Stimulated activated CD8-positive, alpha-beta memory T cell treated with anti-CD3 and anti-CD28 coated beads, Interleukin-7, amount 100 ng/mL, for 1 hour (primary cell): ENCODE measurements at places on chromosomes 1 and 21.

- DNase-seq = no peak
Observed at GRCh38 chr1:931380-932172, 7.9 kb downstream of the SAMD11 start.

DNA sequence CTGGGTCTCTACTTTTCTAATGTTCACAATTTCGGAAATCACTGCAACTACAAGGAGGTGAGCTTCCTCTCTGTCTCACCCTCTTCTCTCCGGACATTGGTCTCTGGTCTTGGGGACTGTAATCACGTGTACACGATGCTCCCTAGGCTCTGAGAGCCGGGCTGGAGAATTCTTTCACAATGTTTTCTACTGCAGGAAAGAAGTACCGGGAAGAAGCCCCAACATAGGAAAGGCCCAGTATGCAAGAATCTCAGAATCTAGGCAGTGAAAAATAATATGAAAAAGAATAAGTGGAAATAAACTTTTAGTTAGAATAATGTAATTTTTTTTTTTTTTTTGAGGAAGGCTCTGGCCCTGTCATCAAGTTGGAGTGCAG is 13.5 kb upstream of the HJV start:
- DNase-seq = no peak

DNA sequence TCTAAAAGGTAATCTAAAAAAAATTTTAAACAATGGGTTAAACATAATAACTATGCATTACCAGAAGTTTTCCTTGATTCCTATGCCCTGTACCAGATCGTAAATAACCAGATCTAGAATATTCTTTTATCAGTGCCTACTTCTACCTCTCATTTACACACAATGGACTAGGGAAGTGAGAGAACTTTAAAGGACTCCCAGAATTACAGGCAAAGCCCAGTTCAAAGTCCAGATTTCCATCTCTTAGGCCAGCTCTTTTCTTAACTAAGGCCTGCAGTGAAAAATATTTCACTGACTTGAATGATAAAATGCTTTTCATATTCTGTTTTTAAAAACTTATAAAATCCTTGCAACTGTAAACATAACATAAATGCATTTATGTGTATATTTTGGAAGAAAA is 32.6 kb downstream of the ESRRG start:
- no peak for DNase-seq

DNA sequence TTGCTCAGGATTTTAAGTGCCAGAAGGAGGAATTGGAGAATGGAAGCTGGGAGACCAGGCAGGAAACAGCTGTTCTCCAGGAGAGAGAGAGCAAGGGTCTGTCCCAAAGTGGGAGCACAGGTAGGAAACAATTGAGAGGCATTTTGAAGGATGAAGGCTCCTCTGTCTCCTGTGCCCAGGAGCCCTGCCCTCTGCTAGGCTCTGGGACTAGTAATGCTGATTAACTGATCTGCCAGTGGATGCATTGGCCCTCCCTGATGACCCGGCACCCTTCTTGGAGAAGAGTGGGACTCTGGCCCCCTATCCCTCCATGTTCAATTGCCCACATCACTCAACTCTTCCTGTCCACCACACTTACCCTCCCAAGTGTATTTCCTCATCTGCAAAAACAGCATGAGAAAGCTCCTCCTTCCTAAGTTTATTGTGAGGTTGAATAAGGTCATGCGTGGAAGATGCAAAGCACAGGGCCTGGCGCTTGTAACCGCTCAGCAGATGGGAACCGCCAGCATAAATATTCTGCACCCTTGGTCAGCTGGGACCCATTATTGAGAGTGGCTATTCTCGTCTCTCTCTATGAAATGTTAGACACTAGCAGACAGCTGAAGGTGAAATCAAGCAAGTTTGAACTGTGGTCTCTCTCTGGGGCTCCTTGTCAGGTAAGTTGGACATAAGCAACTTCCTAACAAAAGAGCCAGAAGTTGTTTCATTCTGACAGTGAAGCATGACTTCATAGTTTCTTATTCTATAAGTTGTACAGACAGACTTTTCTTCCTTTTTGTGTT is 63.0 kb upstream of the ANGPTL1 start:
- DNase-seq = no peak

DNA sequence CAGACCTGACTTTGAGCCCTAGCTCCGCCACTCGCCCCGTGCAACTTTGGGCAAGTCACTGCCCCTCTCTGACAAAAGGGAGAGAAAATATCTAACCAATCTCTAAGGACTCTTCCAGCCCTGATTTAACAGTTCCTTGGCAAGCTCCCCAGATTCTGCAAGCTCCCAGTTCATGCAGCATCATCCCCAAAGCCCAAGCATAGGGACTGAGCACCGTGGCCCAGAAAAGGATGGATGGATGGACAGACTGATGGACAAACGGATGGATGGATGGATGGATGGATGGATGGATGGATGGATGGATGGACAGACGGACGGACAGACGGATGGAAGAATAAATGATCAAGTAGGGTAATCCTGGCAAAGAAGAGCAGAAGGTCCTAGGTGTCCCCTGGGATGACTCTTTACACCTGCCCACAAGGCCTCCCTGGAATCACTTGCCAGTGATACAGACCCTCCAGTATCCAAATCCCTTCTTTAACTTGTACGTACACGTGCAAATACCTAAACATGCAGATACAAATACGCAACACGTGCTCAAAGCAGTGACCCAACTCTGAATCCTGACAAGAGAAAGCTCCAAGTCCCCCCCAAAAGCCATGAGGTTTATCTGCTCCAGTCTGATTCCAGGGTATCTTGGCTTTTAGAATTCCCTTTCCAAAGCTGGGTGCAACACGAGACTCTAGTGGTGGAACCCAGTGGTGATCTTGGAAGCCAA is 16.0 kb downstream of the IFFO2 start:
- DNase-seq = no peak

DNA sequence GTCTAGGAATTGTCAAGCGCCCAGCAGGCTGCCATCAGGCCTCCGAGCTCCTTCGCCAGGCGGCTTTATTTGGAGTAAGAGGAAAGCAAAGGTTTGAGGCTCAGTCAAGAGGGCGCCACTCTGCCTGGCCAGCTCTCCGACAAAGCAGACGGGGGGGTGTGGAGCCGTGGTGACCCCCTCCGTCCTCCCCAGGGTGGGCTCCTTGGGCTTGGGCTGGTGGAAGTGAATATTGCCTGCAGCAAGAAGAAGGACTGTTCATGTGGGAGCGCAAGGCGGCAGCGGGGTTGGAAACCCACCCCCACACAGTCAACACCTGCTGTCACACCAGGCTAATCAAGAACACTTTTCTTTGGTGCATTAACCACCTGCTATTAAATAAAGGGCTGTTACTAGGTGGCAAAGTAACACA is 14.6 kb downstream of the EPHX1 start:
- DNase-seq = no peak

GRCh38 chr1:168437821-168438220 is 106.0 kb downstream of the XCL2 start:
- DNase-seq = no peak

- DNase-seq = no peak
Observed at GRCh38 chr1:18191481-18192155, 84.0 kb downstream of the IGSF21 start.
